ENCODE measurements at places on chromosomes 7 and 10. TPM values are rescaled to one million over a fixed set of nuclear protein-coding genes. Genes with fewer than 3 reads are reported as not detected.

GRCh38 chr7:127704211-127704610 lies 52.2 kb downstream of the SND1 start:
- DNase-seq = no peak

GRCh38 chr10:82144153-82144552 lies 269.2 kb downstream of the NRG3 start:
- no peak for DNase-seq

BHLHA15 gene
- not detected for total RNA-seq

SPDYE8 gene
- not detected for total RNA-seq

Measured in tibial nerve (tissue), 4 donors.